ENCODE measurements at places on chromosomes 13 and 19.

- DNase-seq, result no peak
Observed at GRCh38 chr13:71312923-71313322, 554.1 kb downstream of the DACH1 start.

DNA sequence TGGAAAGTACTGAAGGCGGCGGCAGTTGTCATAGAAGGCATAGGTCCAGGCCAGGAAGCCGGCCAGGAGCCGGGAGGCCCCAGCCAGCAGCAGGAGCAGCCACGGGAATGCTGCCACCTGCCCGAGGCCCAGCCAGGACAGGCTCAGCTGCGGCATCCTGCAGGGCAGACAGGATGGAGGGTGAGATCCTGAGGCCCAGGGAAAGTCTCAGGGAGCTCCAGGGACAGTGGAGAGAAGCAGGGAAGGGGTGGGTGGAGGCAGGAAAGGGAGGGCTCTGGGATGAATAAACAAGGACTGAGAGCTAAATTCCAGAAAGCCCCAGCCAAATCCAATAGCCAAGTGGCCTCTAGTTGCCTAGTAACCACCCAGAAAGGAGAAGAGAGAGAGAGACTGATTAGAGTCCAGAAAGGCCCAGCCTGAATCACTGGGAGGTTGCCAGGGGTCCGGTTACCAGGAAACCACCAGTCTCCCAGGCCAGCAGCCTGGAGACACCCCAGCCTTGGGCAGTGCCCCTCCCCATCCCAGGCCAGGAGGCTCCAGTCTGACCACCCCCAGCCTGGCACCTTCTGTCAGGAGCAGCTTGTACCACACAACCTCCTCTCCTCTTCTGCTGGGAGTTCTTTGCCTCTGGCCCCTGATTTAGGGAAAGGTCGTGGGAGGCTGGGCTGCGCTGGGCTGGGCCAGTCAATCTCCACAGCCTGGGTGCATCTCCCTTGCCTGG is 7.5 kb upstream of the OR10H5 start:
- DNase-seq, result no peak

DNA sequence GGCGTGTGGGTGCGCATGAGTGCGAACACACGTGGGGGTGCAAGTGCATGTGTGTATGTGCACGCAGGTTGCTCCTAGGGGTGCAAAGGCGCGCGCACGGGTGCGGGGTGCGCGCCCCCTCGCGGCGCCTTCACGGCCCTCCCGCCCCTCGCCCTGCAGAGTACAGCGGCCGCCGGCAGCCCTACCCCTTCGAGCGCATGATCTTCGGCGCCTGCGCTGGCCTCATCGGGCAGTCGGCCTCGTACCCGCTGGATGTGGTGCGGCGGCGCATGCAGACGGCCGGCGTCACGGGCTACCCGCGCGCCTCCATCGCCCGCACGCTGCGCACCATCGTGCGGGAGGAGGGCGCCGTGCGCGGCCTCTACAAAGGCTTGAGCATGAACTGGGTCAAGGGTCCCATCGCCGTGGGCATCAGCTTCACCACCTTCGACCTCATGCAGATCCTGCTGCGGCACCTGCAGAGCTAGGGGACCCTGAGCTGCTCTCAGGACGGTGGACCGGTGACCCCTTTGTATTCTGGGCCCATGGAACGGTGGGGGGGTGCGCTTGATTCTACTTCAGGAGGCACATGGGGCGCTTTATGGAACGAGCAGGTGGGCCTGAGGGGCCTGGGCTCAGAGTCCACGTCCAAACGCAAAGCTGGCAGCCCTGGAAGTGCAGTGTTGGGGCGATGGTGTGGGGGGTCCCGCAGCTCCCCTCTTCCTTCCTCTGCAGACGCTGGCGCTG is 27.7 kb downstream of the TMEM161A start:
- DNase-seq, result no peak

DNA sequence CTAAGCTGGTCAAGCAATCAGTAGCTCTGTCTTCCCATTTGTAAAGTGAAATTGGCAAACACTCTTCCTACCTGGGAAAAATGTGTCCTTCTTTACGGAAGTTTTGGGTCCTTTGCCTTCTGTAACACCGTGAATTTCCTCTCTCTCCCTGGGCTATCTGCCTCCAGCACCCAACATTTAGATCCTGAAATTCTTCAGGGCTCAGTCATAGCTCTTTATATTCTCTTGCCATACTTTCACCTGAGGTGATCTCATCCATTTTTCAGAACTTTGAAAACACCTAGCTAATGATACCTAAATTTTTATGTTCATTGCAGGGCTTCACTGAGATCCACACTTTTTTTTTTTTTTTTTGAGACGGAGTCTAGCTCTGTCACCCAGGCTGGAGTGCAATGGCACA is 1042.2 kb downstream of the DIAPH3 start:
- DNase-seq, result no peak

DNA sequence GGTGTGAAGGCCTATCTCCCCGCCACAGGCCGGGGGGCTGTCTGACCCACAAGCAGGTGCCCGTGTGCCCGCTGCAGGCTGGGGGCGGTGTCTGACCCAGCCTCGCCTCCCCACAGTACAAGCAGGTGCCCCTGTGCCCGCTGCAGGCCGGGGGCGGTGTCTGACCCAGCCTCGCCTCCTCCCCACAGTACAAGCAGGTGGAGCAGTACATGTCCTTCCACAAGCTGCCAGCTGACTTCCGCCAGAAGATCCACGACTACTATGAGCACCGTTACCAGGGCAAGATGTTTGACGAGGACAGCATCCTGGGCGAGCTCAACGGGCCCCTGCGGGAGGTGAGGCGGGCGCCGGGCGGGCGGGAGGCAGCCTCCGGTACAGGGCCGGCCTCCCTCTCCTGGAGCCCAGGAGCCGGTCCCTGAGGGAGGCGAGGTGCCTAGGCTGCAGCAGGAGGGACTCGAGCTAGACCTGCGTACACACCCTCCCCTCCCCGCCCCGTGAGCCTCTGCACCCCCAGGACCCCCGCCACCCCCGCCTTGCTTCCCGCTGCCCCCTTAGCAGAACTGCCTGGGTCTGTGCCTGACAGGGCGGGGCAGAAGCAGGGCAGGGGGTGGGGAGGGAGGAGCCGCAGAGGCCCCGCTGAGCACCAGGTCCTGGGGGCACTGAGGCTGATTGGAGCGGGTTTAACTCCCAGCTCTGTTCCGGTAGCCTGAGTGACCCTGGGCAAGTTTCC is 20.6 kb downstream of the HCN2 start:
- DNase-seq, result no peak

DNA sequence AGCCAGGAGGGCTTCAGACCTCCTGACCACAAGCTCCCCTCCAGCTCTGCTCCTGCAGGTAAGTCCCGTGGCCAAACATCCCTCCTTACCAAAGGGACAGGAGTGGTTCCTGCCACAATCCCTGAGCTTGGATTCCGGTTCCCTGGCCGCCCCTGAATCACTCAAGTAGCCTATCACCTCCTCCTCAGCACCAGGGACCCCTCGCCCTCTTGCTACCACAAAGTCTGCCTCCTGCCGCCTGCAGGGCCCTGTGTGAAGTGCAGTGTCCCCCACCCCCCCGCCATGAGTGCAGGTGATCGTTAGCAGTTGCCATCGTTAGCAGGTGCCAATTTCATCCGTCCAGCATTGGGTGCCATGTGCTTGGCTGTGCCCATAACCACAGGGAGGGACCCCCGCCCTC is 40.8 kb upstream of the RANBP3 start:
- no peak for DNase-seq

DNA sequence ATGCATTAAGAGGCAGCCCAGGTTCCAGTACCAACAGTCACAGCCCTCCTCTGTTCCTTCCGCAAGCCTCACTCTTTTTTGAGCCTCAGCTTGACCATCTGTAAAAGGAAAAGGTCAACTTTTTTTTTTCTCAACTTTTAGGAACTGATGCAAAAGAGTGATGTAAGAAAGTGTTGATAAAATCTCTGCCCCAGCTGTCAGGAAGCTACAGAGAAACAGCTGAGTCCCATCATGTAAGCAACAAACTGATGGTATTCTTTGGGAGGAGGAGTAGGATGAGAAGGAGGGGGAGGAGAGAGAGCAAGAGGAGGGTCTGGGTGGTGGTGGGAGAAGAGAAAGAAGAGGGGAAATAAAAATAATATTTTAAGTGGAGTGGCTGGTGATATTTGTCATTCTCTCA is 233.9 kb upstream of the TSHZ3 start:
- DNase-seq, result no peak

Measured in NCI-H1436 treated with DMSO at 0.1 percent for 48 hours (cell line).